ENCODE measurements at places on chromosomes 12 and 14. TPM values are rescaled to one million over a fixed set of nuclear protein-coding genes. Genes with fewer than 3 reads are reported as not detected.

Gene ZDHHC22
- total RNA-seq = not detected

Gene WSCD2
- total RNA-seq = not detected

Gene BLOC1S1
- 154 TPM for total RNA-seq

Gene NELL2
- not detected for total RNA-seq

Gene KLRD1
- 0.09 TPM for total RNA-seq

All from bronchial smooth muscle cell (primary cell).